ENCODE measurements at places on chromosomes 12 and 14.

GRCh38 chr14:104477666-104478380 is 101.7 kb upstream of the C14orf180 start:
- no peak for DNase-seq

DNA sequence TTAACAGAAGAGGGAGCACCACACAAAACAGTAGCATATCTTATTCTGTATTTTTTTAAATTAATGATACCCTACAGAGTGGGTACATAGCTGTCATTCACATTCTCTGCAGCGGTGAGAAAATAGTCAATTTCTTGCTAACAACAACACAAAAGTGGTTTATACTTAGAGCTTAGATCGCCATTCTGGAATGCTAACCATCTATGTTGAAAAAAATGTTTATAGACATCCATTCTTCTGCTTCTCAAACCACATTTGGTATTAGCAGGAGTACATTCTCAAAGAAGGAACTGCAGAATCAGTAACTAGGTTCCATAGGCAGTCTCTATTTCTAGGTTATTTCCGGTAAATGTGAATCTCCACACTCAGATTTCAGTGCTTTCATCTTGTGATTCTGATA is 185.9 kb downstream of the PPFIA2 start:
- no peak for DNase-seq

DNA sequence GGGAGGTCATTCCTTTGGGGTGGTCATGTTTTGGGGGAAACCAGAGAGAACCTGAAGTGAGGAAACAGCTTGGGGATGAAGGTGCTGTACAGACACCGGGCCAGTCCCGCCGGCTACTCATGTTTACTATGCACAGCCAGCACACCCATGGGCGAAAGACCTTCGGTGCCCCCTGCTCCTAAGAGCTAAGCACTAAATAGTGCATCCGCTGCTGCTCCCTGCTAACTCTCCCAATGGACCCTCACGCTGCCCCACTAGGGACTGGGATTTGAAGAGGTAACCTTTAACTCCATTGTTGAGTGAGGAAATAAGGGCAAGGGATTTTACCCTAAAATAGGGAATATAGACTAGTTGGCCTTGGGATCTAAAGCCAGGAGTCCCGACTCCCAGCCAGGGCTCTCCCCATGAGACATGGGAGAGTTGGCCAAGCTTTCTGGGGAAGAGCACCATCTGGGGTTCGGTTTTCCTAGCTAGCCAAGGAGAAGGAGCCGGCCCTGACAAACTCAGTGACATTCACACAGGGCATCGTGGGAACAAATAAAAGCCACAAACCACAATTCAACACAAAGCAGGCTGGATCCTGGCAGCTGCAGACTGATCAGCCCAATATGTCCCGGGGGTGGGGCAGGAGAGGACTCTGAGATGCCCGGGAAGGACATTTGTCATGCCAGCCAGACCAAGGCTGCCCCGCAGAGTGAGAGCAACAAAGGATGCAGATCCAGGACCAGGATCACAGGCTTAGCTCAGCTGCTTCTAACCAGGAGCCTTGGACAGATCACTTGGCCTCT is 91.7 kb downstream of the SINHCAF start:
- DNase-seq, result no peak

GRCh38 chr12:132143336-132144071 is 615 bp downstream of the DDX51 start:
- no peak for DNase-seq

GRCh38 chr12:51910168-51910567 is 2.9 kb downstream of the ACVRL1 start:
- no peak for DNase-seq

GRCh38 chr12:114248527-114248926 is 157.4 kb downstream of the TBX5 start:
- DNase-seq, result no peak

GRCh38 chr12:109679501-109680263 is 33.9 kb upstream of the FAM222A start:
- DNase-seq, result no peak

GRCh38 chr12:1880876-1881275 is 37.6 kb downstream of the CACNA2D4 start:
- DNase-seq, result no peak

DNA sequence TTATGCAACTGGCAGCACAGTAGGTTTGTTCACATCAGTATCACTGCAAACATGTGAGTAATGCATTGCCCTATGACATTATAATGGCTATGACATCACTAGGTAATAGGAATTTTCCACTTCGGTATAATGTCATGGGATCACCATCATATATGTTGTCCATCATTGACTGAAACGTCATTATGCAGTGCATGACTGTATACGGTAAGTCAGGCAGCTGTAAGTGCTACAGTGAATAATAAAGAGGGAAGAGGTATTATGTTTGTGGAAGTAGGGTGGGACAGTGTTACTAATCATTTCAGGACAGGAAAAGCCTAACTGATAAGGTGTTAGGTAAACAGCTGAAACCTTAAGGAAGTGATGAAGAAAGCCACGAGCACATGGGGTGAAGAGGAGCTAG is 68.1 kb downstream of the ANO4 start:
- no peak for DNase-seq

- no peak for DNase-seq
Measured at GRCh38 chr14:74350928-74351323, 2.7 kb downstream of the VRTN start.

GRCh38 chr12:30002677-30003076 is 218.9 kb upstream of the TMTC1 start:
- no peak for DNase-seq

GRCh38 chr12:124322271-124322998 is 27.5 kb downstream of the RFLNA start:
- DNase-seq, result no peak

DNA sequence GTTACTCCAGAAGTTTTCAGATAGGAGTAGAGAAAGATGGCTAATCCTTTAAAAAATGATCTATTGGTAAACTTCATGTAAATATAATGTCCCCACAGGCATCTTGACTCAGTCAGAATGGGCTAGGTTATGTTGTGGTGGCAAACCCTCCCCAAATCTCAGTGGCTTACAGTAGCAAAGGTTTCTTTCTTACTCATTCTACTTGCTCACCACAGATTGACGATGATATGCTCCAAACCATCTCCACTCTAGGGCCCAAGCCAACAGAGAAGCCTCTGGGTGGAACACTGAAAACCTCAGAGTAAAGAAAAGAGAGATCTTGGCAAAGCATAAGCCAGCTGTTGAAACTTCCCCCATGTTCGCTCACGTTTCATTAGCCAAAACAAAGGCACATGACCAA is 146.4 kb downstream of the EMP1 start:
- no peak for DNase-seq

GRCh38 chr14:76268047-76268431 is 107.9 kb upstream of the ESRRB start:
- no peak for DNase-seq

DNA sequence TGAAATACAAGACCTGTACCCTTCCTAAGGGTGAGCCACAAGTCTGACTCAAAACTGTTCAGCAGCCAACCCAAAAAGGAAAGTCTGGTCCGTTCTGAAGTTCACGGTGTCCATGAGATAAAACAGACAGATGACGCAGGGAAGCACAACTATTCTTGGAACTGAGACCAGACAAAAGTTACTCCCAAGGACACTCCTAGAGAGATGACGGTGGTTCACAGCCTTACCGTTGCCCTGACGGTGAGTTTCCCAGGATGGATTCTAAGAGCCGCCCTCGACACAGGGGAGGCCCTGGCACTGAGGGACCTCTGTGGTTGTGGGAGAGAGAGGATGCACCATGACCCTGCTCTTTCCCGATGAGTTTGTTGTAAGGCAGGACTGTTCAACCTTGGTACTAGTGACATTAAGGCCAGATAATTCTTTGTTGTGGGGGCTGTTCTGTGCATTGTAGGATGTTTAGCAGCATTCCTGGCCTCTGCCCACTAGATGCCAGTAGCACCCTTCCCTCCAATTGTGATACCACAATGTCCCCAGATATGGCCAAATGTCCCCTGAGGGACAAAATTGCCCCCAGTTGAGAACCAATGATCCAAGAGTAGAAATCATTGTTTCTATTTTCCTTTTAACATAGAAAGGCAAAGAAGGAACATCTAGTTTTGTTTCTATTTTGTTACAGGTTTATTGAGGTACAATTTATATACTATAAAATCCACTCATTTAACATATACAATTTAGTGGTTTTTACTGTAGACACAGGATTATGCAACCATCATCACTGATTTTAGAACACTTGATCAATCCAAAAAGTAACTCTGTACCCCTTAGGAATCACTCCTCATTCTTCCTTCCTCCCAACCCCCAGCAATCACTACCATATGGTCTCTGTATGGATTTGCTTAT is 23.0 kb downstream of the OR10P1 start:
- DNase-seq, result peak; percentile 36

GRCh38 chr14:48584031-48584430 is 908.6 kb upstream of the MDGA2 start:
- DNase-seq, result no peak

GRCh38 chr14:83300476-83301064 is 1766.9 kb upstream of the SEL1L start:
- peak; percentile 40 for DNase-seq

- DNase-seq, result no peak
Measured at GRCh38 chr12:75922944-75923642, 108.5 kb downstream of the PHLDA1 start.

GRCh38 chr12:121712190-121712460 is 427 bp upstream of the TMEM120B start:
- no peak for DNase-seq

GRCh38 chr12:6821591-6822425 is at the start of gene GPR162:
Gene GPR162 (plus strand): TSS chr12:6821821. CDS start chr12:6823899, 2,078 bp downstream.
- no peak for DNase-seq

DNA sequence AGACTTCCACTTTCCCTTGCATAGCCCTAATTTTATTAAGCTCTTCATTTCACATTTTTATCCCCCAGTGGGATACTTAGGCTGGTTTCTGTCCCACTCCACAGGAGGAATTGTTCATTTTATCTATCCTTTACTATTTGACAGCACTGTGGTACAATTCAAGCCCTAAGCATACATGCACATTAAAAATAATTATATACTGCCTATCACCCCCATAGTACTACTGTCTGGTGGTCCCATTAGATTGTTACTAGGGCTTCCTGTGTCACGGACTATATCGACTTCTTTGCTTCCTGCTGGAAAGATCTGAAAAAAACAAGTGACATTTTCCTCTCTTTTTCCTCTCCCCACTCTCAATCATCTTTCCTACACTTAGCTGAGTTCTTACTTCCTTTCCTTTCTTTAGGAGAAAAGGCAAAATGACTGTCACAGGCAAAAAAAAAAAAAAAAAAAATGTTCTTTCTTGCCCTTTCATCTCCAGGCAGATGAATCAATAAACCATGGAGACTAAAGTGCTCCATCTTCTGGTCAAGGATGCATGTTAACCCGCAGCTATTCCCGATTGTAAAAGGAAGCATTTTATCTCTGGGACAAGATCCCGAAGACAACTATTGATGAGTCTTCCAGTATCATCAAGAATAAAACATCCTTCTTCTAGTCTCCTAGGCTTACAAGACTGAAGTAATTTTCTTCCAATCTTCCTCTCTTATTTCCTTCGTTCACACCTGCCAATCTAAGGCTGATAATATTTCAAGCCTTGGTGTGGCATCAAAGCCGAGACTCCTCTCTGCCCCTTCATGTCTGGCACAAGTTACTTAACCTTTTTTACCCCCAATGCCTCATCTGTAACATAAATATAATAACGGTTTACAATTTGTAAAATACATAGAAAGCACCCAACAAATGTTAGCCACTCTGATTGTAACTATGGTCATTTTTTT is 94.4 kb upstream of the PLEKHG7 start:
- peak; percentile 43 for DNase-seq

DNA sequence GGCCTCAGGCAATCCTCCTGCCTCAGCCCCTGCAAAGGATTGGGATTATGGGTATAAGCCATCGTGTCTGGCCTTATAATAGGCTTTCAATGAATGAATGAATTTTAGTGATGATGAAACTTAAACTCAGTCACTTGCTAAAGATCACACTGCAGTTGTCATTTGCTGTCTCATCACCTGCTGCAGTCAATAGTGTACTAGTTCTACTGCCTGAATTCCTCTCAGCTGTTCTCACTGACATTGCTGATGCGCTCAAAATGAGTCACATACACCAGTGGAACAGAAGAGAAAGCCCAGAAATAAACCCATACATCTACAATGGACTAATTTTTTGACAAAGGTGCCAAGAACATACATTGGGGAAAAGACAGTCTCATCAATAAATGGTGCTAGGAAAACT is 5.6 kb upstream of the SYNJ2BP start:
- no peak for DNase-seq

- no peak for DNase-seq
Measured at GRCh38 chr14:103848175-103849077, 1.1 kb upstream of the PPP1R13B start.

- DNase-seq, result no peak
Measured at GRCh38 chr14:100677554-100678468, 48.9 kb upstream of the DLK1 start.

Data from NCI-H460 (cell line).